B cell (primary cell): ENCODE measurements at places on chromosomes 7 and 10.

DNA sequence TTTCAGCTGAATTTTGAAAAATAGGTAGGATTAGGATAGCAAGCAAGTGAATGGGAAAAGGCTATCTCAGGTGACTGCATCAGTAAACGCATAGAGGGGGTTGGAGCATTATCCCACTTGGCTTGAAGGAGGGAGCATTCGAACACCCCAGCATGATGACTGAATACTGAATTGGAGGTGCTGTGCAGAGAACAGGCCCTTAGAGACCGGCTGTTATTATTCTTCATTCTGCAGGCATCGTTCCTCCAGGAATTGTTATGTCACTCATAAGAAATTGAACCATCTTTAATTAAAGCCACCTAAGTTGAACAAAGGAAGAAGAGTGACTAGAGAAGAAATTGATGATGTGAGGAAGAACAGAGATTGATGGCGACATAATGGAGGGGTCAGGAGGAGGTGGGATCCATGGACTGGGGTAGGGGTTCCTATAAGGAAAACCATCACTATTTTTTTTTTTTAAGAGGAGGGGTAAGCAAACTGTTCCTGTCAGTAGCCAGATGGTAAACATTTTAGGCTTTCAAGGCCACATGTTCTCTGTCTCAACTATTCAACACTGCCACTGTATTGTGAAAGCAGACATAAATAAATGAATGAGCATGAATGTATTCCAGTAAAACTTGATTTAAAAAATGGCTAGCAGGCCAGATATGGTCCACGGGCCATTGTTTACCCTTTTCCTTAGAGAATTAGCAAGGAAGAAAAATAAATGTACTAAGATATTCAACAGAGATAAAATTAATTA lies 264.7 kb upstream of the TAC1 start:
- no peak for DNase-seq

DNA sequence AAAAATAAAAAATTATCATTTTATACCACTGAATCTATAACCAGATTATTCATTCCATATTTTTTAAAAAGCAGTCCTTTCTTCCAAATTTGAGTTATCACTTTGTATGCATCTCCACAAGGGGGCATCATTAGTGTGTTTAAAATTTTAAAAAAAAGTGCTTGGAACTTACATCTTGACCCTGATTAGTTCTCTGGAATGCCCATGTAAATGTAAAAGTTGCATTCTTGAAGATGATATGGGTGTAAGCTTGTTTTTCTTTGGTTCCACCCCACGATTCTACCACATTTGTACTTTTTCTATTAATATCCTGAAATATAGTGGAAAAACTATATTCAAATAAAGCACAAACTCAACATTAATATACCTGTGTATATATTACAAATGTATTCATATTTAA lies 144.9 kb downstream of the ELAPOR2 start:
- peak; percentile 17 for DNase-seq

DNA sequence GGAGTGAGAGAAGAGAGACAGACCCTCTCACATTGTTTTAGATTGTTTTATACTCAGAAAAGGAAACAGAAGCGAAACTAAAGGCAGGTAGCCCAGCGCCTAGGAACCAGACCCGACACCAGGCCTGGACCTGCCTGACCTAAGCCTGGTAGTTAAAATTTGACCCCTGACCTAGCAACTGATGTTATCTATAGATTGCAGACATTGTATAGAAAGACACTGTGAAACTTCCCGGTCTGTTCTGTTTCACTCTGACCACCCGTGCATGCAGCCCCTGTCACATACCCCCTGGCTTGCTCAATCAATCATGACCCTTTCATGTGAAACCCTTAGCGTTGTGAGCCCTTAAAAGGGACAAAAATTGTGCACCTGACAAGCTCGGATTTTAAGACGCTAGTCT lies 31.6 kb downstream of the VIPR2 start:
- DNase-seq, result no peak

DNA sequence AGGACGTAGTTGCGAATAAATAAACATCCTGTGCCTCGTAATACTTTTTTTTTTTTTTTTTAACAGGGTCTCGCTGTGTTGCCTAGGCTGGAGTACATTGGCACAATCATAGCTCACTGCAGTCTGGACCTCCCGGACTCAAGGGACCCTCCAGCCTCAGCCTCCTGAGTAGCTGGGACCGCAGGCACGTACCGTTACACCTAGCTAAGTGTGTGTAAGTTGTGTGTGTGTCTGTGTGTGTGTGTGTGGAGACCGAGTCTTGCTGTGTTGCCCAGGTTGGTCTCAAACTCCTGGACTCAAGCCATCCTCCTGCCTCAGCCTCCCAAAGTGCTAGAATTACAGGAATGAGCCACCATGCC lies 573 bp upstream of the PON2 start:
- no peak for DNase-seq

- DNase-seq, result no peak
Measured at GRCh38 chr7:41093141-41093540, 609.7 kb downstream of the INHBA start.

DNA sequence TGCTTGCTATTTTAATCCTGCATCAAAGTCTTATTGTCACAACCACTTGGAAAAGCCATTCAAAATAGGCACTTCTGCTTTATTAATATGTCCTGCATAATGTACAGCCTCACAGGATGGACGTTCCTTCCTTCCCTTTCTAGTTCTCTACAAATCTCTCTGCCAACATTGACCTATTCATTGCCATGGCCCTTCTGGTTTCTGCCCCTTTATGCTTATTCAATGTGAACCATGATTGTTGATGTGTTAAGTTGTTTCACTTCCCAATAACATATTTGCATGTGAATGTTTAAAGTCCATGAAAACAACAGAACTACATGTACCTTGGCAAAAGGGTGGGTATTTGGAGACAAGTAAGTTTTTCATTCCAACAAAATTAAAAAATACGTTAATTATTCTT lies 45.7 kb downstream of the COL28A1 start:
- peak; percentile 39 for DNase-seq

GRCh38 chr7:131532570-131533091 lies 23.8 kb downstream of the PODXL start:
- no peak for DNase-seq

GRCh38 chr7:50088463-50089129 lies 4.5 kb downstream of the ZPBP start:
- no peak for DNase-seq

GRCh38 chr7:134431815-134432214 lies 27.1 kb downstream of the AKR1B1 start:
- DNase-seq, result peak; percentile 10

GRCh38 chr7:154744256-154744860 lies 258.6 kb downstream of the PAXIP1 start:
- DNase-seq, result no peak

GRCh38 chr10:126127481-126128029 lies 231.2 kb downstream of the FANK1 start:
- no peak for DNase-seq

DNA sequence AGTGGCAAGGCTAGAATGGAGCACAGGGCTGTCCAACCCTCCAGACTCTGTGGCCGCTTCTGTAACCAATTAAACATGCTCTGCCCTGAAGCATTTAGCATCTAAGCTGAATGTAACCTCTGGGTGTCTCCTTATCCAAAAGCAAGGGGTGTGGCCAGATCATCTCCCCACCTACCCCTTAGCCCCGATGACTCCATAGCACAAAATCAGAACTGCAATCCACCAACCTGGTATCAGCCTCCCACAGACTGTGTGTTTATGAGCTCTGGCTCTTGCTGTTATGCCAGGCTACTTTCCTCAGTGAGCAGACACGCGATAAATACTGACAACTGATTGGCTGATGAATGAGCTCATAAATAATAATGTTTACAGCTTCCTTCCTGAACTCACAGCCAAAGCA lies 3.2 kb downstream of the FRMD4A start:
- DNase-seq, result no peak

- DNase-seq, result peak; percentile 81
Measured at GRCh38 chr7:102444961-102445673, 11.7 kb downstream of the ORAI2 start.

- no peak for DNase-seq
Measured at GRCh38 chr7:37071124-37071523, 346.8 kb upstream of the AOAH start.

GRCh38 chr7:106167439-106168136 lies 55.5 kb upstream of the SYPL1 start:
- no peak for DNase-seq

DNA sequence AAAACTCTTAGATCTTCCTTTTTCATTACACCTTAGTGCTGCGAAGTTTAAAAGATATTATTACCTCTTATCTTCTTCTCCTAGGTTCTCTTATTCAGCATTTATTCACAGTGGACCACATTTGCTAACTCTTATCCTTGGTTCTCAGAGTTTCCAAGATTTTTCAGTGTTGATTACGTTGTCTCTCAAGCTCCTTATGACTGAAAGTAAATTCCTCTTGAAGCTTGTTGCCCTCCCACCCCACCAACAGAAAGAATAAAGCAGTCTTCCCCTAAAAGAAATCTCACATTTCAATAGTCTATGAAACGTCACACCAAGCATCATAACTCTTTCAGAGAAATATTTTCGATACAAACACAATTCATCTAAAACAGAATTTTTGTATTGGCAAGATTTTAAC lies 362.5 kb downstream of the MAGI2 start:
- DNase-seq, result no peak

- peak; percentile 2 for DNase-seq
Measured at GRCh38 chr10:116961406-116962251, 43.4 kb downstream of the SHTN1 start.

GRCh38 chr7:151511946-151512345 lies 7.7 kb downstream of the RHEB start:
- DNase-seq, result no peak

DNA sequence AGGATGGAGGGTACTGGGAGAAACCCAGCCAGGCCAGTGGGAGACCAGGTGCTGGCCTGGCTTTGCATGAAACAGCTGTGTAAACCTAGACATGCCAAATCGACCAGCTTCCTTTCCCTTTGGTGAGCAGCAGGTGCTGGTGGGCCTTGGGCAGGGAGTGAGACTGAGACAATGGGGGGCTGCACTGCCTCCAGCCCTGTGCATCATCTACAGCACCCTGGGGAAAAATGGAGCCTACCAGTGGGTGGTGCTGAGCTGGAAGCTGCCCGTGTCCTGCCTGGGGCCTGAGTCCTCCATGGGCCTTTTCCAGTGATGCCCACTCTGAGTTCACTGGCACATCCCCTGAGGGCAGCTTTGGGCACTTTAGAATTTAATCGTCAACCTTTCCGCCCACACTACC lies 19.2 kb upstream of the DDC start:
- no peak for DNase-seq

GRCh38 chr10:114992189-114992775 lies 54.3 kb downstream of the TRUB1 start:
- no peak for DNase-seq
